ENCODE measurements at places on chromosomes 11 and 22.
A peak's percentile ranks its signal among the peaks of the same experiment; 100 is the strongest.

- no peak for DNase-seq
Observed at GRCh38 chr11:128398517-128399250, 188.7 kb downstream of the ETS1 start.

DNA sequence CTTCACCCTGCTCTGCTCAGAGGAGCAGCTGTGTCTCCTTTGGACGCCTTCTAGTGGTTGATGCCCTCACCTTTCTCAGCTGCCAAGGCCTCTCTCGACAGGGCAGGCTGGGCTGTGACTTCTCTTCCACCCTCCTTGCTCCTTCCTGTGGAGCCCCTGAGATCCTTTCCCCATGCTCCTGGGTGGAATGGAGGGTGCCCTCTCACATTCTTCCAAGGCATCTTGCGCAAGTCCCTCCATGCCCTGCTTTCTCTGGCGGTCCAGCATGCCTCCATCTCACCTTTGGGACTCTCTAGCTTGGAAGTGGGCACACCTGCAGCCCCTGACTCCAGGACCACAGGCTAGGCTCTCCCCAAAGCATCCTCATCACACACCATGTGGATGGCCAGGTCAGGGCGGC, 68.9 kb downstream of the BMAL1 start:
- DNase-seq, result no peak

- DNase-seq, result no peak
Observed at GRCh38 chr11:82863209-82863608, 37.0 kb downstream of the PRCP start.

DNA sequence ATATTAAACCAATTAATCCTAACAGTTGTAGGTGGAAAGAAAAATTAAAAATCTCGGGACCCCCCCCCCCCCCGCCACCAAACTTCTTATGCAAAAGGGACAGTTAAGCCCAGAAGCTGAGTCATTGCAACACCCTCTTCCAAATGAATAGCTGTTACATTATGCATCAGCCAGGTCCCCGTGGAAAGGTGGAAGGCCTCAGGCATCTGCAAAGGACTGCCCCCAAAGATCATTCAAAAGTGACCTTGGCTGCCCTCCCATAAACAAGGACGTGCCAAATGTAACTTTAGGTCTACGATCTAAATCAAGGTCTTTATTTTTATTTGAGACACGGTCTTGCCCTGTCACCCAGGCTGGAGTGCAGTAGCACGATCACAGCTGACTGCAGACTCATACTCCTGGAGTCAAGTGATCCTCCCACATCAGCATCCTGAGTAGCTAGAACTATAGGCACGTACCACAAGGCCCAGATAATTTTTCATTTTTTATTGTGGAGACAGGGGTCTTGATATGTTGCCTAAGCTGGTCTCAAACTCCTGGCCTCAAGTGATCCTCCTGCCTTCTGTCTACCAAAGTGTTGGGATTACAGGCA, 22.8 kb downstream of the SYN3 start:
- DNase-seq, result no peak

DNA sequence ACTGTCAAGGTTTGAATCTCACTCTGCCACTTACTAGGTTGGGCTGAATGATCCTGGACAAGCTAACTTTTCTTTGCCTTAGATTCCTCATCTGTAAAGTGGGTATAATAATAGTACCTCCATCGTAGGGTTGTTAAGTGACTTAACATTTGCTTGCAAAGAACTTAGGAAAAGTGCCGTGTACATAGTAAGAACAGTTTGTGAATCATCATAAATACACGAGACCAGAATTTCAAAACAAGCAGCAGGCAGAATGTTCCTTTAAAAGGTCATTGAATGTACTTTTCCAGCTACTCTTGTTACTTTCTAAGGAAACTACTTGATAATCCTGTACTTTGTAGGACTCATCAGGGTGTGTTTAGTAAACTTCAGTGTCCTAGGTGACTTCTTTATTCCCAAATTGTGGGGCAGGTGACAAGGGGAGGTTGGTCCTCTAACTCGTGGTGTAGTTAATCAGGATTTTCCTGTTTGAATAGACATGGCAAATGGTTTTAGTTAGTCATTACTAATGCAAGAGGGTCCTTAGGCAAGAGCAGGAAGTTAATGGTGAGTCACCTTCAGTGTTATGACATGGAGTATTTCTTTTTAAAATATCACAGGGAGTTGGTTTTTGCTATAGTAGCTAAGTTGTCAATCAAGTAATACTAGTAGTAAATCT, 67.9 kb downstream of the YAP1 start:
- DNase-seq, result peak; percentile 91

DNA sequence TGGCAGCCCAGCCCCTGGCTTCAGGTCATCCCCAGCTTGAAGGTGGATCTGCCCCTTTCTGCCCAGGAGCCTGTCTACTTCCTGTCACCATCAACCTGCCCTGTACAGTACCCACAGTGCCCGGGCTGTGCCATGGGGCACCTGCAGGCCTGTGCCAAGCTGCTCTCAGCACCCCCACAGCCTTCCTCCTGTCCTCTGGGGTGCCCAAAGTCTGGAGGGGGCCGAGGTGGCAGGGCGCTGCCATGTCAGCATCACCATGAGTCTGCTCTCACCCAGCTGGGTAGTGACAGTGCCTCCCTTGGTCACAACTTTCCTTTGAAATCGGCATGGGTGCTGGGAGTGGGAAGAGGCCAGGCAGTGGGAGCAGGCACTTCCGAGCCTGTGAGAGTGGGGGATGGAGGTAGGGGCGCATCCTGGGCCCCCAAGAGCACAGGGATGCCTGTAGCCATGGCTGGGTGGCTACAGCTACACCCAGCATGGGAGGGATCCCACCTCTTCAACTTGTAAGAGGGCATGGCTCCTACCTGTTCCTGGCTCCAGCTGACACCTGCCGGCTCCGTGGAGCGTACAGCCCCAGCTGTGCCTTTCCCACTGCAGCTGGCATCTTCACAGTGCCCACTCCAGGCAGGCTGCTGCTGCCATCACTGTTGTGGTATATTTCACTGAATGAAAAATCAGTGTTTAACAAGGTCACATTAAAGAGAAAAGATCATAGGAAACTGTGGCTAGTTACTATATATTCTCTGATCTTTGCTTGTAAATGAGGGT, 42.9 kb downstream of the RNF169 start:
- DNase-seq, result no peak

- peak; percentile 18 for DNase-seq
Observed at GRCh38 chr11:62588966-62589637, 2.2 kb downstream of the TUT1 start.

DNA sequence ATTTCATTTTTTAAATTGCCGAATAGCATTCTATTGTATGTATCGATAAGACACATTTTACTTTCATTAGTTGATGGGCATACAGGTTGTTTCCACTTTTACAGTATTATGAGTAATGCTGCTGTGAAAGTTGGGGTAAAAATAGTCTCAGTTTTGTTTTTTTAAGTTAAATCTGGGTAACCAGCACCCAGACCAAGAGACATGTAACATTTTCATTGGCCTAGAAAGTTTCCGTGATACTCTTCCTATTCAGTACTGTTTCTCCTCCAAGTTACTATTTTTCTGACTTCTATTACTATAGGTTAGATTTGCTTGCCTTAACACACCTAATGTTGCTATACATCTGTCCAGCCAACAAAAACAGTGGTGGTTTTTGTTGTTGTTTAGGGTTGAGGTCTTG, 12.3 kb downstream of the IPO7 start:
- no peak for DNase-seq

DNA sequence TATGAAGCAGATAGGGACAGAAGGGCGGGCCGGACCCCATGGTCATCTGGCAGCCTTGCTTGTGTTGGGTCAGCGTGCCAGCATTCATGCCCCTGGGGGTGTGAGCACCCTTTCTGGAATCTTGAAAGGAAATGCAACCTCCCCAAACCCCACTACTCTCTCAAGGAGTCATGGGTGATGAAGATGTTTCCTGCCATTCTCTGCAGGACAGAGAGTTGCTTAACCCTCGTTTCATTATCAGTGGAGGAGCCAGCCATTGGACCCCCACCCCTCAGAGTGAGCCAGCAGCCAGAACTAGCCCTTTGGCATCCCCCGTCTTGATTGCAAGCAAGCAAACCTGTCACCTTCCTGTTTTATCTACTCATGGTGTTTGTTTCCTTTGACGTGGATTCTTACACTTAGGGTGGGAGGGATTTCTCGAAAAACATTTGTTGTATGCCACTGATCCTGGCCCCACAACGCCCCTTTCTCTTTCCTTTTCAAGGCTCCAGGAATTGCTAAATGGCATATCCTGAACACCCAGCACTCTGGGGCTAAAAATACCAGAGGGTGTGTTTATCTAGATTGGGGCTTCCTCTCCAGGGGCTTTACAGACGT, 258.3 kb downstream of the ETS1 start:
- DNase-seq, result no peak

GRCh38 chr11:79314906-79315689, 125.7 kb downstream of the TENM4 start:
- no peak for DNase-seq

Data from osteoblast (primary cell).